Smooth muscle cell of trachea (primary cell): ENCODE measurements at places on chromosomes 13 and 19. TPM values are rescaled to one million over a fixed set of nuclear protein-coding genes. Genes with fewer than 3 reads are reported as not detected.

Gene SYNGR4
- not detected in 2 replicates for total RNA-seq

Gene LSR
- total RNA-seq, result 0.29 and 0.66 TPM in 2 replicates

Gene ZNF729
- not detected in 2 replicates for total RNA-seq

Gene SIGLEC12
- total RNA-seq, result not detected in 2 replicates

Gene KCTD15
- 8.6 and 13.6 TPM in 2 replicates for total RNA-seq

Gene KLF1
- 0.17 TPM in 1 of 2 replicates, not detected in the other for total RNA-seq

Gene COQ8B
- total RNA-seq, result 51.5 and 60.7 TPM in 2 replicates

Gene KRTDAP
- total RNA-seq, result not detected in 2 replicates

Gene LGALS4
- not detected in 2 replicates for total RNA-seq

Gene ATP12A
- not detected in 2 replicates for total RNA-seq

Gene PRODH2
- not detected in 2 replicates for total RNA-seq

Gene ENOX1
- 1.6 and 4.5 TPM in 2 replicates for total RNA-seq
